Fibroblast of upper back skin (primary cell): ENCODE measurements at places on chromosomes 2 and 18.
A peak's percentile ranks its signal among the peaks of the same experiment; 100 is the strongest.

GRCh38 chr2:118291251-118291880, 203.1 kb downstream of the INSIG2 start:
- peak; percentile 68 for DNase-seq

- DNase-seq: peak; percentile 61
These were observed 57.3 kb upstream of the TANK start for GRCh38 chr2:161102770-161103450.

GRCh38 chr2:150449856-150450255, 37.6 kb downstream of the RND3 start:
- DNase-seq: no peak

- DNase-seq: no peak
These were observed 89.7 kb downstream of the SPTBN1 start for GRCh38 chr2:54545702-54546450.

- no peak for DNase-seq
These were observed 69.7 kb downstream of the FHOD3 start for GRCh38 chr18:36366994-36367839.

GRCh38 chr18:38933322-38933721, 1367.7 kb upstream of the CELF4 start:
- DNase-seq: no peak

- DNase-seq: peak; percentile 66
These were observed 34.4 kb downstream of the PLEKHA3 start for GRCh38 chr2:178514664-178515063.

GRCh38 chr2:29042561-29043075, 31.7 kb downstream of the PCARE start:
- peak; percentile 32 for DNase-seq

DNA sequence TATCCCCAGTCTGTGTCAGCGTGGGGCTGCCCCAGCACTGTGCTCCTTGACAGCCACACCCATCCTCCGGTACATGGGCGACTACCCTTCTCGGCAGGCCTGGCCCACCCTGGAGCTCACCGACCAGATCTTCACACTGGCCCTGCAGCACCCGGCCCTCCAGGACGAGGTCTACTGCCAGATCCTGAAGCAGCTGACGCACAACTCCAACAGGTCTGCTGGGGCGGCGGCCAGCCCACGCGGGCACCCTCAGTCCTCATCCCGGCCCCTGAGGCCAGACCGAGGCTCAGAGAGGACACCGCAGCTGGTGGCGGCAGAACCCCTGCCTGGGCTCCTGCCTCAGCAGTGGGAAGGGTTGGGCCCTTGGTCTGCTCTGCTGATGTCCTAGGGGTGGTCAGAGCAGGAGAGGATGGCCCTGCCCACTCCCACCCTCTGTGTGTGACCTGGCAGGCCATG, 14.4 kb upstream of the GPR17 start:
- DNase-seq: no peak
